CD4-positive, alpha-beta T cell treated with Interleukin-10 for 1 hour (primary cell): ENCODE measurements at places on chromosomes 6 and 20.

GRCh38 chr6:150314230-150315188, 54.3 kb upstream of the IYD start:
- no peak for DNase-seq

GRCh38 chr6:31055441-31055840, 45.2 kb downstream of the MUC22 start:
- no peak for DNase-seq

GRCh38 chr6:116102873-116103272, 2.2 kb downstream of the NT5DC1 start:
- no peak for DNase-seq

DNA sequence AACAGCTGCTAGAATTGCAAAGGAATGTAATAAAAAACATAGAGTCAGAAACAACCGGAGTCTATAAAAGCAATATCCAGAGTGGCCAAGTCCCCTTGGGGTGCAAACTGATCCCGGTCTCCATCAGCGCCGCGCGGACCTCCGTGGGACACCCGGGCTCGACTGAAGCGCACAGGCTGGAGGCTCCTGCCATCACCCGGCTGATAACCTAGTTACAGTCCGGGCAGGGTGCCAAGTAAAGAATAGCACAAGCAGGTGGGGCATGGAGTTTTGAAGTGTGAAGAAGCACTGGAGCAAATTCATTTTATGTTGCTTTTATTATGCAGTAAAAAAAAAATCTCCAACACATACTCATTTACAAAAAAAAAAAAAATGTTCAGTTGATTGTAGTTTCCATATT, 205.1 kb upstream of the GMDS start:
- no peak for DNase-seq

GRCh38 chr20:58384821-58385220, 4.2 kb upstream of the VAPB start:
- no peak for DNase-seq

DNA sequence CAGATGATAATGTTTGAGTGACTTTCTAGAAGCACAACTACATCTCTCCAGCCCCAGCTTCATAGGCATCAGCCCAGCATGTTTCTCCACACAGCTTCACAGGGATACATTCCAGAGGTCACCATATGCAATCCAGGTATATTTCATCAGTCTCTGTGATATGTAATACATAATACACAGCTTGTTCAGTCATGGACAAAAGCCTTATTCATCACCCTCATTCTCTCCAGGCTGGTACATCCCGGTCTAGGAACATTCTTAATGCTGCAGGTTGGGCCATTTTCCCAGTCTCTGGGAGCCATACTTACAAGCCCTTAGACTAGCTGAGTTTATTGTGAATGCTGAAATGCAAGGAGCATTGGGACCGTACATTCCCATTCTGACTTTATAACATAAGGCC, 169.4 kb downstream of the TMEM200A start:
- DNase-seq, result no peak

GRCh38 chr6:13453771-13454251, 33.6 kb downstream of the GFOD1 start:
- peak; percentile 45 for DNase-seq

- DNase-seq, result no peak
Observed at GRCh38 chr6:135647521-135647920, 150.0 kb upstream of the AHI1 start.

DNA sequence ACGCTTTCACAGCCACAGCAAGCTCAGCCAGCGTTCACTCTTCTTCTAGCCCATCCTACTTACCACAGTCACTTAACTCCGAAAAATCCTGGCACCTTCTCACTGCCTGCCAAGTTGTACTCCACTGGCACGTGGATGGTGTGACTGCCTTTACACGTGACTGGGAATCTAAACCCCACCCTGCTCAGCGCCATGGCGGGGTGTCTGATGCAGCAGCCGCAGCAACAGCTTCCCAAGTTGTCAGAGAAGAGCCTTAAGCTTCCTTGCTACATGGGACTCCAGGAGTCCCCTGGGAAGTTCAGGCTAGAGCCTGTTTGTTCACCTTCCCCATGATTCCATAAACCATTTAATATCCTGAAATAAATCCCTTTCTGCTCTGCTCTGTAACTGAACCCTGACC, 61.9 kb upstream of the FOXC1 start:
- no peak for DNase-seq

GRCh38 chr6:89475101-89475500, 42.1 kb downstream of the ANKRD6 start:
- no peak for DNase-seq

- no peak for DNase-seq
Observed at GRCh38 chr20:36274181-36274841, 31.8 kb upstream of the DLGAP4 start.

- no peak for DNase-seq
Observed at GRCh38 chr20:64201653-64202052, 37.4 kb downstream of the MYT1 start.

DNA sequence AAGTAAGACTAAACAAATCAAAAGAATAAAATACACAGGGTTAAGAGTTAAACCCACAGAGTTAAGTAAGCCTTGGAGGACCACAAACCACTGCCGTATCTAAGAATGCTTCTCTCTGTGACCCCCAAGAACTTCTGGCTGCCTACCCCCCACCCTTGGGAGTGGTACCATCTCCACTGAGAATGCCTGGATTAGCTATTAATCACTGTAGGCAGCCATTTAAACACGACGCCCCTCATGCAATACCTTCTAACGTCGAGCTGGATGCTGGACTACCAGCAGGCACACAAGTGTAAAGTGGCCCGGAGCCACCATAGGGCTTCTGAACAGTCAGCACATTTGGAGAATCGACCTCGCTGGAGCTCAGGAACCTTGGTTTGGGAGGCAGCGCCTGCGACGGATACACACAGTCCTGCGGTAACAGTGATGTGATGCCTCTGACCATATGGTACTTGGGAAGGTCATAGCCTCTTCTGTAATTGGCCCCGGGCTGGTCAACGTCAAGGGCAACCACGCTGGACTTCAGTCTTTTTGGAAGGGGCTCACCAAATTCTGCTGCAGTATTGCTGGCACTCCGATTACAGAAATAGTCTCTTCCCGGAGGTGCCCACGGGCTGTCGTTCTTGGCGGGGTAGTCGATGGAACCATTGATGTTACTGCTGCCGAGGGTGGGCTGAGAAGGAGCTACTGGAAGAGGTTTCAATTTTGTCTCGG, 18.0 kb downstream of the ZNF217 start:
- DNase-seq, result no peak

DNA sequence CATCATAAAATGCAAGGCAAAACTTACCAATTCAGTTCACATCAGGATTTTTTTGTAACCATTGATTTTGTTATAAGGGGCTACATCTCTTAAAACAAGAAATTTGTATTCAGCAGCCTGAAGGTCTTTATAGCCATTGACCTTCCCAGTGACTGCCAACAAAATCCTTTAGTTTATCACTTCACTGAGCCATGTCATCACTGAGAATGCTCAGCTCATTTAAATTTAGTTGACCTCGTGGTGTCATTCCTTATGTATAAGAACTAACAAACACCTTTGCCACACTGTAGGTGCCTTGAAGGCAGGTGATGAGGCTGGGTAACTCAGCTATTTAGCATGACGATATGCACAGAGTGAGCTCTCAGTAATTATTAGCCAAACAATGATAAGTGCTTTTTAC, 77.7 kb downstream of the GRM1 start:
- DNase-seq, result no peak

- DNase-seq, result no peak
Observed at GRCh38 chr6:15171026-15171425, 74.8 kb upstream of the JARID2 start.

- no peak for DNase-seq
Observed at GRCh38 chr6:25558155-25558817, 93.7 kb upstream of the SCGN start.

- DNase-seq, result no peak
Observed at GRCh38 chr6:104505838-104506237, 353.9 kb downstream of the HACE1 start.

- peak; percentile 56 for DNase-seq
Observed at GRCh38 chr6:156776470-156776839, 723 bp upstream of the ARID1B start.

GRCh38 chr6:87968435-87969278, 79.0 kb upstream of the SPACA1 start:
- DNase-seq, result peak; percentile 10

DNA sequence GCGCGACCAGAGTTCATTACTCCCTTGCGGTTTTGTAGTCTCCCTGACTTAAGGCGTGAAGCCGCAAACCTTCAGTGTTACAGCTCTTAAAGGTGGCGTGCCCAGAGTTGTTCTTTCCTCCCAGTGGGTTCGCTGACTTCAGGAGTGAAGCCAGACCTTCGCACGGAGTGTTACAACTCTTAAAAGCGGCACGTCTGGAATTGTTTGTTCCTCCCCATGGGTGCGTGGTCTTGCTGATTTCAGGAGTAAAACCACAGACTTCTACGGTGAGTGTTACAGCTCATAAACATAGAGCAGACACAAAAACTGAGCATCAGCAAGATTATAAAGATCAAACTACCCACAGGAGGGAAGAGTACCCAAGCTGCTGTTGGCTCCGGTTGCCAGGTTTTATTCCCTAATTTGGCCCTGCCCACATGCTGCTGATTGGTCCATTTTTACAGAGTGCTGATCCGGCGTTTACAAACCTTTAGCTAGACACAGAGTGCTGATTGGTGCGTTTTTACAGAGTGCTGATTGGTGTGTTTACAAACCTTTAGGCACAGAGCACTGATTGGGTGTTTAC, 10.4 kb downstream of the TMEM14C start:
- DNase-seq, result peak; percentile 47

DNA sequence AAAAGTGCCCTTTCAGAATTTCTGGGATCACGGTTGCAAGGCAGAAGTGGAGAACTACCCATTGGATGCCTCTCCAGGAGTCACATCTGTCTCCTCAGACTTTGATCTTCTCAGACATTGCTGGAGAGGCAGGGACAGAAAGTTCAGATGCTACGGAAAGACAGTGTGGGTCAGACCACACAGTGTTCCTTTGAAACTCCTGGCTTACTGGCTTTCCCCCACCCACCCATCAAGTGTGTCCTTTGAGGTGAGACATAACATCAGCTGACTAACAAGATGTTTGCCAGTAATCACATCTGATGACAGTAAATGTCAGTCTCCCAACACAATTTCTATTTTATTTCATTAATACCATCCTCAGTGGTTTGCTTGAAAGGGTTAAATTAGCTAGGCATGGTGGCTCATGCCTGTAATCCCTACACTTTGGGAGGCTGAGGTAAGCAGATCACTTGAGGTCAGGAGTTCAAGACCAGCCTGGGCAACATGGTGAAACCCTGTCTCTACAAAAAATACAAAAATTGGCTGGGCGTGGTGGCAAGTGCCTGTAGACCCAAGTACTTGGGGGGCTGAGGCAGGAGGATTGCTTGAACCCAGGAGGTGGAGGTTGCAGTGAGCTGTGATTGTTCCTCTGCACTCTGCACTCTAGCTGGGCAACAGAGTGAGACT, 67.2 kb upstream of the SNX9 start:
- peak; percentile 50 for DNase-seq

DNA sequence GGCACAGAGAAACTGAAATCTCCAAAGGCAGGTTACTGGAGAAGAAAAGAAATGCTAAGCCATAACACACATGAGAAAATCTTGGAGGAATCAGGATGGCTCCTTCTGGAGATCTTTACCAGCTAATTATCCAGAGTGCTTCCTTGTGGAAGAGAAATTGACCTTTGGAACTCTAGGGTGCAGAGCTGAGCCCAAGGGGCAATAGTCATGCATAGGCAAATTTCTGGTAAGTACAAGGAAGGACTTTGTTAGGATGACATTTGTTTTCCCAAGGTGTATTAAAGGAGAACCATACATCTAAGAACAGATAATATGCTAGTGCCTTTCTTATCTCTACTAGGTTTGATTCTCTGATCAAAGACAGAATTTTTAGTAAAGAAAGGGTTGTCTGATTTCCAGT, 670.6 kb downstream of the DHX35 start:
- DNase-seq, result no peak

GRCh38 chr6:111724039-111724438, 118.4 kb upstream of the TRAF3IP2 start:
- no peak for DNase-seq

GRCh38 chr20:19288061-19288460, 75.6 kb downstream of the SLC24A3 start:
- no peak for DNase-seq

- no peak for DNase-seq
Observed at GRCh38 chr6:117932001-117932400, 24.9 kb downstream of the SLC35F1 start.

- no peak for DNase-seq
Observed at GRCh38 chr6:121826156-121826810, 390.8 kb downstream of the GJA1 start.

- DNase-seq, result no peak
Observed at GRCh38 chr6:124780623-124781022, 181.6 kb upstream of the RNF217 start.

DNA sequence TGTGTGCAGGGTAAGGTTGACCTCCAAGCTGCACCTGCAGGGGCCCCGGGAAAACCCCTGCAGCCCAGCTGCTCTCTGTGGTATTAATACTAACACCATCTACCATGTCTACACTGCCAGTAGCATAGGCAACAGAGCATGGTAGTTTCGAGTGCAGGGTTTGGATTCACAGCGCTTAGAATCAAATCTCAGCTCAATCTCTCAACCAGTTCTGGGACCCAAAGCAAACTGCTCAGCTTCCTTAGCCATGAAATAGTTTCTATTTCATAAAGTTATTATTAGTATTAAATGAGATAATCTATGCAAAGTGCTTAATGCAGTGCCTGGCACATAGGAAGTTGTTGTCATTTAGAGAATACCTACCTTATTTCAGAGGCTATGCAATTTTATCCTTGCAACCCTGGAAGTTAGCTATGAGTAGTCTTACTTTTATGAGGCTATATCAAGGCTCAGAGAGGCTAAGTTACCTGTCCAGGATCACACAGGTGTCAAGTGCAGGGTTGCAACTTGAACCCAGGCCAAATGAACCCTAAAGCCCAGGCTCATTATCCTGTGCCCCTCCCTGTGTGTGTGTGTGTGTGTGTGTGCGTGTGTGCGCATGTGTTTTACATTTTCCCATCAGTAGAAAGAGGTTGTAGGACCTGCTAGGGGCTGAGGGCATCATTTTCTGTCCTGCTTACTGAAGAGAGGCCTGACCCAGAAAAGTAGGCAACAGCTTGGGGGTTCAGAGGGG, 27.6 kb upstream of the MRPS18A start:
- DNase-seq, result no peak

DNA sequence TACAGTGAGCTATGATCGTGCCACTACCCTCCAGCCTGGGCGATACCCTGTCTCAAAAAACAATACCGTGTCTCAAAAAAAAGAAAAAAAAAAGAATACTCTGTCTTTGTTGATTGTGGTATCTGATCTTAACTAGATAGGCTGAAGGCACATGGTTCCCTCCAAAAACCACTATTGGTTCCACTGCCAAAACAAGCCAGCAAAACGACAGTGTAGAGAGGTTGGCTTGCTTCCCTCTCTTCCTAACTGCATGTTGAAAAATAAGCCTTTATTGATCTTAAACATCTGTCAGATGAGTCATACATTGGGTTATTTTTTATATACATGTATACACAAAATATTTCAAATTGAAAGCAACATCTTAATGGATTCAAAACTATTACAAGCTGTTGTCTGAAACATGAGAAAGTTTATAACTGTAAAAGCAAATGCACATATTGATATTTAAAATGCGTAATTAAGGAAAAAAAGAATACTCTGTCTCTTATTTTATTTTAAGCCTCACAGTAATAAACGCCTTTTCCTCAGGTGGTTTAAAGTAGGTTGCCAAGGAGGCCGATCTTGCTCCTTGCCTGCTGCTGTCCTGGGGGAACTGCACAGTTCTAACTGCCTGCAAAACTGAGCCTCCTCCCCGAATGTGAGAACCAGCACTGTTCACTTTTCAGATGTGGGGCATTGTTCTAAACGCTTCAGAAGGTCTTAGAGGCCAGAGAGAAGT, 7.0 kb upstream of the NINL start:
- no peak for DNase-seq
